SJSA1 (cell line): ENCODE measurements at places on chromosomes 12 and 14. TPM values are rescaled to one million over a fixed set of nuclear protein-coding genes. Genes with fewer than 3 reads are reported as not detected.
A peak's percentile ranks its signal among the peaks of the same experiment; 100 is the strongest.

EDDM3A gene
- total RNA-seq = not detected in 2 replicates

ACRBP gene
- total RNA-seq = not detected in 2 replicates

NDUFA12 gene
- total RNA-seq = 283 and 390 TPM in 2 replicates

KRT6C gene
- total RNA-seq = not detected in 2 replicates

KANSL2 gene
- 34.5 and 54.4 TPM in 2 replicates for total RNA-seq

DNA sequence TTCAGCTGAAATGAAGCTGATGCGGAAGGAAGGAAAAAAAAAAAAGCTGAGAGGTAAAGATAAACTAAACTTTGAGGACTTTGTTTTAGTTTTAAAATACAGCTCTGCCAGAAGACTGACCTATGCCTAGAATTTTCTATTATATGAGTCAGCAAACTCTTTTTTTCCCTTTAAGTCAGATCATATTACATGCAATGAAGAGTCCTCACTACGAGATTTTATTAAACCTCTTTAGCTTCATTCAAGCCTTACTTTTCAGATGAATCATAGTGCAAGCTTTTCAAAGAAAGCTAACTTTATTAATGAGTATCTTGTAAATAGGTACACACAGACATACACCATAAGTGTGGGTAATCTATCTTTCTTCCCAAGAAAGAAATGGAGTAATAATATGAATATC, 57.8 kb upstream of the FSCB start:
- no peak overlapping the region for H3K4me3 ChIP-seq
- H3K27me3 ChIP-seq = no peaks in the 10 kb centered on the region
- H3K4me1 ChIP-seq = no peaks in the 10 kb centered on the region
- no peaks in the 10 kb centered on the region for H3K36me3 ChIP-seq
- no peak overlapping the region for H3K27ac ChIP-seq

- H3K36me3 ChIP-seq = no peaks in the 10 kb centered on the region
These were observed 326.4 kb downstream of the NUAK1 start for GRCh38 chr12:105812366-105812765.

DNA sequence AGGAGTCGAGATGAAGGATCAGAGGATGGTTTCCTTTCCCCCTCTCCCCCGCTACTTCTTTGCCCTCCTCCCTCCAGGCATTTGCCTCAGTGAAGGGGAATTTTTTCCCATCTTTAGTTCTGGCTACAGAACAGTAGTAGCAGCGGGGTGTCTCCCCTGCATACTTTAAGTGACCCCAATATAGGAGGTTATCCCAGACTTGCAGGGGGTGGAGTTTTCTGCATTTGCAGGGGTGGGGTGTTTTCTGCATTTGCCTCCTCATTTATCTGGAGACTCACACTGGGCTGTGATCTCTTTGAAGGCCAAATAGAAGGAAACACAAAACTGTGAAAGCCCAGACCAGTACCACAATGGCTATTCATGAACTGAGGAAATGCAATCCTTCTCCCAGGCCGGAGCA, 19.8 kb downstream of the PTPRB start:
- H3K4me3 ChIP-seq = no peak overlapping the region
- H3K4me1 ChIP-seq = peaks cover 10% of the 10 kb centered on the region
- DNase-seq = no peak
- no peaks in the 10 kb centered on the region for H3K27me3 ChIP-seq
- H3K36me3 ChIP-seq = no peaks in the 10 kb centered on the region

- no peak for DNase-seq
- H3K27ac ChIP-seq = no peak overlapping the region
- H3K4me1 ChIP-seq = no peaks in the 10 kb centered on the region
- no peak overlapping the region for H3K4me3 ChIP-seq
- H3K27me3 ChIP-seq = no peaks in the 10 kb centered on the region
- H3K36me3 ChIP-seq = no peaks in the 10 kb centered on the region
These were observed 18.2 kb upstream of the SUSD6 start for GRCh38 chr14:69593018-69593677.

- no peak overlapping the region for H3K4me3 ChIP-seq
- H3K4me1 ChIP-seq = peaks cover 10% of the 10 kb centered on the region
- no peak for DNase-seq
- peaks cover 50% of the 10 kb centered on the region for H3K36me3 ChIP-seq
These were observed 2.9 kb downstream of the RBM23 start for GRCh38 chr14:22915886-22916521.

DNA sequence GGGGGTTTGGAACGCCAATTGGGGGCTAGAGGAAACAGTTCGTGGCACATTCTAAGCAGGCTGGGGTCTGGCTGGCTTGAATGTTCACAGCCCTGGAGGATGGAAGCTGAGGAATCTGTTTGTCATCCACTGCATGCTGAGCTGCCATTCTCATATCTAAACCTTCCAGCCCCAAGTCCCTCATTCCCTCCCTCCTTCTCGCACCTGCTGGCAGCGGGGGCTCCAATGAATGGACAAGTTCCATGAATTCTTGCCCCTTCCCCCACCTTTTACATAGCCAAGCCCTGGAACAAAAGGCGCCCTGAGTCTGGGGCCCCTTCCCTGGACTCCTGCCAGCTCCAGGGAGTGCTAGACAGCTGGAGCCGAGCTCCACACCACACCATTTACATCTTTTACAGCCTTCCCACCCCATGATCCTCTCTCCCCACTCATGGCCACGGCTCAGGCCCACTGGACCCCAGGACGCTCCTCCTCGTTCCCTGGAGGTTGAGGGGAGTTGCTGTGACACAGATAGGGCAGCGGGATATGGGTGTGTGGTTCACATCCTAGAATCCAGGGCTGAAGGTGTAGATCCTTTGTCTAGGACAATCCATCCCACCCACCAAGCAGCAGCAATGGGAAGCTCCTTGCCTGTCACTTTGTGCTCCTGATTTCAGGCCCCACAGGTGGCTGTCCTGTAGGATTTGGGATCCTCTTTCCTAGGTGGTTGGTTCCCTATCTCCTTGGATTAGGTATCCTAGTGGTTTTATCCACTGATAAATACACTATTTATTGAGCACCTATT, 21.7 kb upstream of the VRTN start:
- no peaks in the 10 kb centered on the region for H3K36me3 ChIP-seq
- no peaks in the 10 kb centered on the region for H3K4me1 ChIP-seq
- H3K4me3 ChIP-seq = no peak overlapping the region
- no peak overlapping the region for H3K27ac ChIP-seq

- H3K27ac ChIP-seq = 0 out of 2 replicates have a peak overlapping the region, but pooled peaks have one; percentile 14
- H3K36me3 ChIP-seq = peaks cover 13% of the 10 kb centered on the region
- H3K4me1 ChIP-seq = peaks cover 28% of the 10 kb centered on the region
These were observed 4.8 kb downstream of the TULP3 start for GRCh38 chr12:2895511-2895910.

GRCh38 chr12:24754690-24755638, 193.9 kb downstream of the BCAT1 start:
- no peaks in the 10 kb centered on the region for H3K36me3 ChIP-seq
- H3K27ac ChIP-seq = peak overlapping the region; percentile 74
- peaks cover 60% of the 10 kb centered on the region for H3K4me1 ChIP-seq
- peak; percentile 86 for DNase-seq
- H3K4me3 ChIP-seq = no peak overlapping the region

GRCh38 chr14:53954551-53955228, 1.9 kb downstream of the BMP4 start:
- peak overlapping the region; percentile 49 for H3K4me3 ChIP-seq
- H3K4me1 ChIP-seq = peaks cover 37% of the 10 kb centered on the region
- no peak overlapping the region for H3K27ac ChIP-seq

- no peak for DNase-seq
- peaks cover 8% of the 10 kb centered on the region for H3K4me1 ChIP-seq
- no peaks in the 10 kb centered on the region for H3K36me3 ChIP-seq
- 0 out of 2 replicates have a peak, but pooled peaks cover 4% of the 10 kb centered on the region for H3K27me3 ChIP-seq
- no peak overlapping the region for H3K27ac ChIP-seq
These were observed 129.5 kb downstream of the STXBP6 start for GRCh38 chr14:24920265-24921075.

DNA sequence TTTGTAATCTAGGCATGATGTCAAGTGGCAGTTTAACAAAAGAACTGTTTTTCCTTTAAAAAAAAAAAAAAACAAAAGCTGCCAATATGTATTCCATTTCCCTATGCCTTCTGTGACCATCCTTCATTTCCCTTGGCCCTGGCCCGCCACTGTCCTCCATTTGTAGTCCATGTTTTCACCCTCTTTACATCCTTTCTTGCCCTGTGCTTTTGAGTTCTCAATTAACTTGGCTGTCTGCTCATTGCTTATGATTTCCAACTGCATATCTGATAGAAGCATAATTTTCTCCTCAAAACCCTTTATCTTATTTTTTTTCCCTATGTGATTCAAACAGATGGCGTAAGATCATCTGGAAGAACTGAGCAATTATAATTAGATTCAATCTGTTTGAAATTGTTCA, 297.5 kb downstream of the NAV3 start:
- DNase-seq = no peak
- H3K27me3 ChIP-seq = no peaks in the 10 kb centered on the region
- no peak overlapping the region for H3K4me3 ChIP-seq
- H3K27ac ChIP-seq = no peak overlapping the region

DNA sequence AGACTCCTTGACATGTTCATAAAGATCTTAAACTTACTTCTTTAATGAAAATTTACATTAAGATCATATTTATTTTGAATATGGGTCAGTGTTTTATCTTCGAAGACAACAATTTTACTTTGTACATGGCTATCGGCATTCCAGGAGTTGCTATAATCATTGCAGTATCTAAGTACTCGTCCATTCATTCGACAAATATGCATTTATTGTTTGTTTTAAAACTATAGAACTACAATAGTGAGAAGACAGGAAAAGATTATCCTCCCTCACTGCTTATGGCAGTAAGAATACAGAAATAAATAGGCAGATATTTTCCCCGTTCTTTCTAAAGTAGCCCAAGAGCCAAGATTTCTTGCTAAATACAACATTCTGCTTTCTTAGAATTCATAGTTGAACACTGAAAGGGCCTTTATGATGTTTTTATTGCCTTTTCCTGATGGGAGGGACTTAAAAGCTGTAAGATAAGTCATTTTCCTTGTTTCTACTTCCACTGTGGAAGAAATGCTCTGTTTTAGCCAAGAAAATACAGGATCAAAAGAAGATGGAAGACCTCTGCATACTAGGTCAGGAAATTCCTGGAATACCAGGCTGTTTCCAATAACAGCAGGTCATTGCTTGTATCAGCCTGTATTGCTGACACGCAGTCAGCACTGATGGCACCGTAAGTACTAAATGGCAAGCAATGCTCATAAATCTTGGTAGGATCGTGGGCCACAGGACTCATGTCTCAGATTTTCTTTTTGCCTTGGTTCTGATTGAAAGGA, 521.0 kb upstream of the ATP2B1 start:
- H3K4me1 ChIP-seq = no peaks in the 10 kb centered on the region
- no peaks in the 10 kb centered on the region for H3K27me3 ChIP-seq
- DNase-seq = no peak
- no peak overlapping the region for H3K27ac ChIP-seq
- H3K36me3 ChIP-seq = no peaks in the 10 kb centered on the region

- no peak overlapping the region for H3K4me3 ChIP-seq
- DNase-seq = no peak
- peaks cover 4% of the 10 kb centered on the region; the same call in 1 of the 2 replicates for H3K27me3 ChIP-seq
These were observed 295.4 kb downstream of the RPAP3 start for GRCh38 chr12:47410383-47410782.

- no peaks in the 10 kb centered on the region for H3K36me3 ChIP-seq
- H3K4me3 ChIP-seq = no peak overlapping the region
- H3K27ac ChIP-seq = no peak overlapping the region
- H3K27me3 ChIP-seq = no peaks in the 10 kb centered on the region
- DNase-seq = no peak
These were observed 229.9 kb upstream of the HMGA2 start for GRCh38 chr12:65594409-65594808.

- H3K27ac ChIP-seq = no peak overlapping the region
- no peaks in the 10 kb centered on the region for H3K4me1 ChIP-seq
- no peaks in the 10 kb centered on the region for H3K36me3 ChIP-seq
These were observed 76.3 kb downstream of the ANO2 start for GRCh38 chr12:5868625-5869295.

GRCh38 chr12:15049461-15050153, 76.8 kb downstream of the PDE6H start:
- H3K4me1 ChIP-seq = no peaks in the 10 kb centered on the region
- no peak overlapping the region for H3K27ac ChIP-seq
- no peaks in the 10 kb centered on the region for H3K27me3 ChIP-seq
- DNase-seq = no peak
- H3K36me3 ChIP-seq = no peaks in the 10 kb centered on the region
- H3K4me3 ChIP-seq = no peak overlapping the region

DNA sequence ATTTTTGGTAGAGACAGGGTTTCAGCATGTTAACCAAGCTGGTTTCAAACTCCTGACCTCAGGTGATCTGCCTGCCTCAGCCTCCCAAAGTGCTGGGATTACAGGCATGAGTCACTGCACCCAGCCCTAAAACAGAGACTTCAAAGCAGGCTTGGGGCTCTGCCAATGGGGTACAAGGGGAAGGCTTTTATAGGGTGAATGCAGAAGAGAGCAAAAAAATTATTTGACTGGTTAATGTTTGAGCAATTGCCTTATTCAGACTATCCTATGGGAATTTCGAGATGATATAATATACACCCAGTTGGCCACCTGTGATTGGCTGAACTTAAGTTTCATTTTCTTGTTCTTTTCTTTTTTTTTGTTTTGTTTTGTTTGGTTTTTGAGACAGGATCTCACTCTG, 31.5 kb upstream of the ACTN1 start:
- no peaks in the 10 kb centered on the region for H3K27me3 ChIP-seq
- H3K4me3 ChIP-seq = no peak overlapping the region
- H3K4me1 ChIP-seq = peaks cover 28% of the 10 kb centered on the region

DNA sequence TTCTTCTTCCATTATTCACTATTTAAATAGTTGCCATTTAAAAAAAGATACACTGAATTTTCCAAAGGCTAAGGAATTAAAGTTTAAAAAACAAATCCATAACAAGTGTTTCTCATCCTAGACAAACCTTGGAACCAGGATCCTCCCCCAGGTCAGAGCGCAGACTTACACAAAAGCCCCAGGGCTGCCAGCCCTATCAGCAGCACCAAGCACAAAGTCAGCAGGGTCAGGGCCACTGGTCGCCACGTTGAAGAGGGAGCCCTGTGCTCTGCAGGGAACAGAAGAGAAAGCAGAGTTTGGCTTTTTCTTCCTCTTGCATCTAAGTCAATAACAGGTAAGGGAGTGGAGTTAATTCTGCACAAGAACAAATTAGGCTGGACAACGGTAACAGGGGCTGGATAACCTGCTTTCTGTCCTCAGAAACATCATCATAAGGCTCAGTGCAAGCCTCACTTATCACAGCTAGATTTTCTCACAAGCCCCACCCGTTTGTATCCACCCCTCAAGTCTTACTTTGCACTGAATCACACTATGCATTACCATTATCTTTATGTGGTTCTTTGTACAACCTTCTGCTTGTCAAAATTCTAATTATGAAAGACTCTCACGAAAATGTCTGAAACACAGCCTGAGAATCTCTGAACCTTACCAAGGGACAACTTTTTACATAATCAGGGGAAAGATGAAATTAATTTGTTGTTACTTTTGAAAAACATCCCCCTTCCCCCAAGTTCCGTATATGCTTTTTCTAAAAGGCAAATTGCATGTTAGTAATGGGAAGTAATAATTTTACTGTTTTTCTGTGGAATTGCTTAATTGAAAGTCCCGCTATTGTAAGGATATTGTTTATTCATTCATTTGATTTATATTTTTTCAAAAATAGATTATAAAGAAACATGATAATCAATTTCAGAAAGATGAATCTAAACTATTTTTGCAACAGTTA, 9.6 kb downstream of the CLEC1A start:
- H3K4me1 ChIP-seq = no peaks in the 10 kb centered on the region
- 0 out of 2 replicates have a peak, but pooled peaks cover 2% of the 10 kb centered on the region for H3K27me3 ChIP-seq
- no peak for DNase-seq
